ENCODE measurements at places on chromosomes 16 and 17.

- DNase-seq: peak; percentile 16
These were observed 296.2 kb upstream of the CDH5 start for GRCh38 chr16:66070140-66070917.

GRCh38 chr16:7979448-7980132 is 610.7 kb downstream of the TMEM114 start:
- DNase-seq: peak; percentile 12

DNA sequence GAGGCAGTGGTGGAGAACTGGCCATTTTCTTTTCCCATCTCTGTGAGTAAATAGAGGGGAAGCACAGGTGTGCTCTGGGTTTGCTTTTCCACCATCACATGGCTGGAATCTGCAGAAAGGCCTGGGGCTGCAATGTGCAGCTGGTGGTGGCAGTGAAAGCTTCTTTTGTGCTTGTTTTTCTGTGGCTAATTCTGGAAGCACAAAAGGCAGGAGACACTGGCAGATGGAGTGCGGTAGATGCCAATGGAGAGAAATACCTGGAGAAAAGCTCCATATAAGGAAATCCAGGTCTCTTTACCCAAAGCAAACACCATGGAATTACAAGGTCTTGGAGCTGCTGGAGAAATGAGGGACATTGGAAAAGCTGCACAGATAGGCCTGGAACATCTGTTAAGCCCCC is 146.9 kb downstream of the HAPSTR1 start:
- peak; percentile 59 for DNase-seq

GRCh38 chr16:4372001-4372577 is 441 bp downstream of the VASN start:
- DNase-seq: no peak

DNA sequence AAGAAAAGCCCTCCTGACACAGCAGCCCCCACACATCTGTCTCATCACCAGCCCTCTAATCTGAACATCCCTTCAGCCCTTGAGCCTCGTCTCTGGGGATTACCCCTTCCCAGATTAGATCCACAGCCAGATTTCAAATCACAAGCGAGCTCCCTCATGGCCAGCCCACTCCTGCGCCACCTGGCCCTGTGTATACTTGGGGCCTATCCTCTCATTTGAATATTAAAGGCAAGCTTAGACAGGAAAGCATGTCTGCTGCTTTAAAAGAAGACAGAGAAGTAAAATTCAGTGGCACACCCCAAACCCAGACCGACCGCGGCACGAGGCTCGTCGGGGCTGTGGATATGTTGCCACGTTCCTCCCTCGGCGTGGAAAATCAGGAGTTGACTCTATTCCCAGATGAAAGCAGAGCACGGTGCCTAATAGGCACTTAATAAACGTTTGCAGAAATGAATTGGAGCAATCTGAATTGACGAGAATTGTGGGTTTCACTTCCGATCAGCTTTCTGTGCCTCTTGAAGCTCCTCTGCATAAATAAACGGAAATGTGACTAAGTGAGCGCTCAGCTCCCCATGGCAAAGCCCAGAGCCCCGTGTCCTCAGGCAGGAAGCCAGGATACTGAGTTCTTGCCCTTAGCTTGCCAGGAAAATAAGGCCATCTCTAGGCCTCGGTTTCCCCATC is 108.0 kb downstream of the CCDC182 start:
- no peak for DNase-seq

DNA sequence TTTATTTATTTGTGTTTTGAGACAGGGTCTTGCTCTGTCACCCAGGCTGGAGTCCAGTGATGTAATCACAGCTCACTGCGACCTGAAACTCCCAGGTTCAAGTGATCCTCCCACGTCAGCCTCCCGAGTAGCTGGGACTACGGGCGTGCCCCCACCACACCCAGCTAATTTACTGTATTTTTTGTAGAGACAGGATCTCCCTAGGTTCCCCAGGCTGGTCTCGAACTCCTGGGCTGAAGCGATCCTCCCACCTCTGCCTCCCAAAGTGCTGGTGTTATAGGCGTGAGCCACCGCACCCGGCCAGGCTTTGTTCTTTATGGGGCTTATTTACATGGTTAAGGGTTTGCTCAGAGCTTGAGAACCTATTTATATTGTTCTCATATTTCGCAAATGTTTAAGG is 5.8 kb upstream of the MEIOB start:
- no peak for DNase-seq

DNA sequence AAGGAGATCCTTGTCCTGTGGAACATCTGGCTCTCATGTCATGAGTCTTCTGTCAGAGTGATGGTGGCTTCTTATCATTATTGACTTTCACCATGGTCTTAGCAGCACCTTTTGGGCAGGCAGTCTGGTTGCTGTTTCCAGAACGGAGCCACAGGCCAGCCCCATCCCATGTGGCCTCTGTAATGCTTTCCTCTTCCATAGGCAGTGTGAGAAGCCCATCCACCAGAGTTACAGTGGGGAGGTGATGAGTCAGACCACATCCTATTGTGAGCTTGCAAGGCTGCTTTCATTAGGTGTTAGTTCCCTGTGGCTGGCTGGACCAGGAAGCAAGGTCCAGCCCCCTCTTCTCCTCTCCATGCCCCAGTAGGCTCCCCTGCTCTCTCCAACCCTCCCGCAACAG is 30.8 kb upstream of the SPACA3 start:
- DNase-seq: no peak

DNA sequence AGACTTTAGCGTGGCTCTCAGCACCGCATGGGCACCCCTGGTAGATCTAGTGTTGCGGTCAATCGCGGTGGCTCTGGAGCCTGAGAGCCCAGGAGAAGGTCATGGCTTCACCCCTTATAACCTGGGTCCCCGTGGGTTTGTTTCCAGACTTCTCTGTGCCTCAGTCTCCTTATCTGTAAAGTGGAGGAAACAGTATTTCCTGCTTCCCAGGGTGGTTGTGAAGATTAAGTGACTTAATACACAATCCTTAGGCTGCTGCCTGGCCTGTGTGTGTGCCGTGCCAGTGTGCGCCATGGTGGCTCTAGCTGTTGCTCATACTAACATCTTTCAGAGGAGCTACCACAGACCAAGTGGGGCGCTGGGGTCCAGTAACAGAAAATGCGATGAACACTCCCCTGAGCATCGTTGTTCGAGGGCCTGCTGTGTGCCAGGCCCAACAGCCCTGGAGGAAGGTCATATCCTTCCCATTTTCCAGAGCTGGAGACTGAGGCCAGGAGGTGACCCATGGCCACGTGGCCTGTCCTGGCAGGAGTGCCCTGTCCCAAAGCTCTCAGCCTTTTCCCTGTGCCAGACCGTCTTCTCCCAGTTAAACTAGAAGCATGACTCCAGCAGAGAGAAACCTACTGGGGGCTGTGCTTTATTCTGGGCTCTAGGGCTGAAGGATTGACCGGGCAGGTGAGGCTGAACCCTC is 70.1 kb downstream of the CMIP start:
- no peak for DNase-seq

GRCh38 chr17:59508999-59509625 is 56.3 kb upstream of the DHX40 start:
- no peak for DNase-seq

DNA sequence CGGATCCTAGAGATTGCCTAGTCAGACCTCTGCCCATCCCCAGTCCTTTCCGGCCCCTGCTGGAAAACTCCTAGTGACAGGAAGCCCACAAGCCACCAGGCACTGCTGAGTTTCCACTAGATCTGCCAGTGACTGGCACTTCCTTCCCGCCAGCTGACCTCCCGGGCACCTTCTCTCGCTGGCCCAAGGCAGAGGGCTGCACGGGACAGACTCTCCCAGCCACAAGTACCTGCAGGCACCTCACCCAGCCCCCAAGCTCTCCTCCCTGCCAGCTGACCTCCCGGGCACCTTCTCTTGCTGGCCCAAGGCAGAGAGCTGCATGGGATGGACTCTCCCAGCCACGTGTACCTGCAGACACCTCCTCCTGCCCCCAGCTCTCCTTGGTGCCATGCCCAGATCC is 66.3 kb upstream of the DOC2B start:
- no peak for DNase-seq

DNA sequence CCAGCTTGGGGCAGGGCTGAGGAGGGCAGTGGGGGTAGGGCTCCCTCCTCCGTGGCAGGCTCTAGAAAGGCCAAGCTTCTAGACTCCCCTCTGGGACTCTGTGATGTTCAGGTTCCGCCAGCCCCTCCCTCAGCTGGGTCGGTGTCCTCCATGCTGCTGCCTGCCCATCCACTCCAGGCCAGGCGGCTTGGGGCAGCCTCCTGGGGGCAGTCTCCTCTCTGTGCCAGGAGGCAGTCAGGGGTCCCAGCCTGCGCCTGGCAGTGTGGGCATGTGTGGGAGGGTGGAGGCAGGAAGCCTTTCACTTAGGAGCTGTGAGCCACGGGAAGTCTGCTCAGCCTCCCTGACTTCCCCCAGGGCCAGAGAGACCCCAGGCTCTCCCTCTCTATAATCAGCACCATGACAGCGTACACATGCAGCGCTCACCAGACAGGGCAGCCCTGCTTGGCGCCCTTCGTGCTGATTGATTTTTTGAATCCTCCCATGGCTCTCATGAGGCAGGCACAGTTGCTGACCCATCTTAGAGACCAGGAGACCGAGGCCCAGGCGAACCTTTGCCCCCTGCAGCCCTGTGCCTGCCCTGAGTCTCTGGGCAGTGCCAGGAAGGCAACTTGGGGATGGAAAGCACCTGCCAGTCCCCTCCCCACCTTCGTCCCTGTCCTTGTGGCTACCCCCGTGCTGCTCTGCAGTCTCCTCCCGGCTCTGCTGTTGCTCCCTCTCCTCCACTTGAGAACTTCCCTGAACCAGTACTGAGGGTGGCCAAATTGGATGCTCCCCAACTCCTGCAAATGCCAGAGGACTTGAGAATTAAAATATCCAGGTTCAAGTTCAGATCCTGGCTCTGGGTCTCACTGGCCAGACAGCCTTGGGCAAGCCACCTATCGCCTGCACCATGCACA is 234.7 kb upstream of the GSE1 start:
- no peak for DNase-seq

DNA sequence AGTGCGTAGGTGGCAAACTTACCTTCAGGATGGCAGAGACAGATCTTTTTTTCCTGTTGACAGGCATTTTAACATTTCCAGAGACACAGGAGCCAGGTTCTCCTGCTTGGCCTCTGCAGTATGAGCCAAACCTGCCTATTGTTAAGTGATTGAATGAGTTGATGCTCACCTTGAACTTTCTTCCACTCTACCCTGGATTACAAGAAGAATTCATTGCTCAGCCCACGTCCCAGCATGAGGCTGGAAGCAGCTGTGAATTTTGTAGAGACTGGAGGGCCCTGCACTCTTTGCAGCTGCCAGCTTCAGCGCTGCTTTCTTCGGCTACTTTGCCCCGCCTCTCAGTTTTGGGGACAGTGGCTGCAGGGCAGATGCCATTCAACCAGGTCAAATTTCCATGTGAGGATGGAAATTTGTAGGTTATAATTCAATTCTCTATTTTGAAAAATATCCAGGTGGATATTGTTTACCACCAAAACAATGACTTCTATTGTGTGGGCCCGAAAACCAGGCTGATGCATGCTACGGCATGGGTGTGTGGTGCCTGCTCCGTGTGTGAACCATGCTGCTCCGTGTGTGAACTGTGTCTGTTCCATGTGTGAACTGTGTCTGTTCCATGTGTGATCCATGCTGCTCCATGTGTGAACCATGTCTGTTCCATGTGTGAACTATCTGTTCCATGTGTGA is 75.2 kb upstream of the METTL9 start:
- DNase-seq: no peak

DNA sequence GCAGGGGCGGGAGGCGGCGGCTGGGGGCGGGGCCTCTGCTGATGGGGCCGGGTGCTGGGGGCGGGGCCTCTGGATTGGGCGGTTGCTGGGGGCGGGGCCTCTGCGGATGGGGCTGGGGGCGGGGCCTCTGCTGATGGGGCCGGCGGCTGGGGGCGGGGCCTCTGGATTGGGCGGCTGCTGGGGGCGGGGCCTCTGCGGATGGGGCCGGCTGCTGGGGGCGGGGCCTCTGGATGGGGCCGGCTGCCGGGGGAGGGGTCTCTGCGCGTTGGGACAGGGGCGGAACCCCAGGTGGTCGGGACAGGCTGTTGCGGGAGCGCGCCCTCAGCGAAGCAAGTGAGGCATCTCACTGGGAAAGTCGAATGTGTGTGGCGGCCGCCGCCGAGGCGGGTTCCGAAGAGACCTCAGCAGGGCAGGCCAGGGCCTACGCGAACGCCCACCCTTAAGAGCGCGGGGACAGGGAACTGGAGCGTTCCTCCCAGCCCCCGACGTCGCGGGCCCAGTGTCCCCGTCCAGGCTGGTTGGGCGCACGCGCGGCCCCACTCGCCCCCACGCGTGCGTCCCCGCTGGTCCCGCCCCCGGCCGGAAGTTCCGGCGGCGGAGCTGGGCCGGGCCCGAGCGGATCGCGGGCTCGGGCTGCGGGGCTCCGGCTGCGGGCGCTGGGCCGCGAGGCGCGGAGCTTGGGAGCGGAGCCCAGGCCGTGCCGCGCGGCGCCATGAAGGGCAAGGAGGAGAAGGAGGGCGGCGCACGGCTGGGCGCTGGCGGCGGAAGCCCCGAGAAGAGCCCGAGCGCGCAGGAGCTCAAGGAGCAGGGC is at the start of gene STUB1:
Gene STUB1 (plus strand): TSS at position 597 of the 811 bp plus-strand sequence. CDS start 116 bp downstream, at position 713.
- peak; percentile 91 for DNase-seq

GRCh38 chr17:40180694-40181093 is 3.4 kb downstream of the RAPGEFL1 start:
- no peak for DNase-seq

DNA sequence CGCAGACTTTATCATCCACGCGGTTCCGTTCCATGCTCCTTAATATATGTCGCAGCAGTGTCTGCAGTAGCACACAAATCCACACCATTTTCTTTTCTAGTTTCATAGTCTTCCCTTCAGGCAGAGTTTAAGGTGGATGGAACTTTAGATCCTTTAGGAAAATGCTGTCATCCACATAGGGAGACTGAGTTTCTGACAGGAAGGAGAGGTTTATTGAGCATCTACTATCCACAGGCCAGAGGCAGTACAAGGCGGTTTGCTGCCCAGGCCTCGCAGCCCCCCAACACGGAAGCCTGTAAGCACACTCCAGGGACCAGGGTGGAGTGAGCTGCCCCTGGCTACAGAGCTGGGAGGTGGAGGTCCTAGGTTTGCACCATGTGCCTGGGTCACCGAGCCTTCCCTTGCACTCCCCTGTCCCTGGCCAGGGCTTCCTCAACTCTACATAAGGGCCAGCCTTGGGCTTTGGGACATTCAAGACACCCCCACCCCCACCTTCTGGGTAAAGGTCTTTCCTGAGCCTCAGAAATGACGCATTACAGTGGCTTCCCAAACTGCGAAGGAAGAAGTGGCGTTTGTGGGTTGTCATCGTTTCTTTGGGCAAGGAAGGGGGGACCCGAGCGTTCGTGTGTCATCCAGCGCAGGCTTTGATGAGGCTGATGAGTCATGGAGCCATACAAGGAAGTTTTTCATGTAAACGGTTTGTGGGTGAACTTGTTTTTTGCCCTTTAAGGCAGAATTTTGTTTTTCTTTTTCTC is 146.5 kb upstream of the PLCG2 start:
- DNase-seq: no peak

- no peak for DNase-seq
These were observed 9.7 kb upstream of the CIAO3 start for GRCh38 chr16:750485-750884.

- no peak for DNase-seq
These were observed 445 bp downstream of the CIAO2B start for GRCh38 chr16:66933776-66934137.

- DNase-seq: no peak
These were observed 6.7 kb downstream of the EPN2 start for GRCh38 chr17:19243838-19244237.

Data from cerebellum (tissue), 4 donors.